CD4-positive, alpha-beta T cell treated with Interleukin-4 for 1 hour (primary cell): ENCODE measurements at places on chromosomes 6 and 20.
A peak's percentile ranks its signal among the peaks of the same experiment; 100 is the strongest.

DNA sequence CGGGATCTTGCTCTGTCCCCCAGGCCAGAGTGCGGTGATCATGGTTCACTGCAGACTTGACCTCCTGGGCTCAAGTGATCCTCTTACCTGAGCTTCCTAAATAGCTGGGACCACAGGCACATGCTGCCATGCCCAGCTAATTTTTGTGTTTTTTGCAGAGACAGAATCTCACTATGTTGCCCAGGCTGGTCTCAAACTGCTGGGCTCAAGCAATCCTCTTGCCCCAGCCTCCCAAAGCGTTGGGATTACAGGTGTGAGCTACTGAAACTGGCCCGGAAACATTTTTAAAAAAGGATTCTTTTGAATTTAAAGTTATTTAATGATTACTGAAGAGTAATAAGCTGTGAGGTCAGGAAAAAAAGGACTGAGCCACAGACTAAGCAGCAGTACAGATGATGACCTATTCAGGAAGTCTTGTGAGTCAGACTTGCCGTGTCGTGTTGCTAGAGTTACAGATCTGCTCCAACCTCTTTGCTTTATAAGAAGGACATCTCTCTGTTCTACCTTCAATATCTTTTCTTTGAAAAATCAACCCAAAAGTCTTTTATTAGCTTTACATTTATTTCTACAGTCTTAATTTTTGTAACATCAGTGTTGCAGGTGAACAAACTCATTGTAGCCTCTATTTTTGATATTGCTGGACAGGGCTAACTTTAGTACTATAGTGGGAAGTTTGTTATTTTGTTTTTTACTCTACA is 108.7 kb downstream of the NCOA3 start:
- DNase-seq = peak; percentile 45

DNA sequence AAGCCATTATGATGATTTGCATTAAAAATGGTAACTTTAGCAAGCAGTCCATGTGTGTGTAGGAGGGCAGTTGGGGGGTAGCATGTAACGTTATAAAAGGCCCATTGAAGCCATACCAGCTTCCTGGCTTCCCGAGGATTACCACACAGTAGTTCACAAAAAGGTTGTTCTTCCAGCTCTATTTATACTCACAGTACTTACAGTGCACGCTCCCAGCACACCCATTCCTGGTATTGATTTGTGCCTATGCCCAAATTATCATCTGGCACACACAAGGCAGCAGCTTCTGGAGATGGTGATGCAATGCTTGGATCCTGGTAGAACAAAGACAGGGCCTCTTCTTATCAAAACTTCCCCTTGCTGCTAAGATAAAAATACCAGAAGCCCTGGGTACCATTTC is 436.8 kb downstream of the HAO1 start:
- no peak for DNase-seq

DNA sequence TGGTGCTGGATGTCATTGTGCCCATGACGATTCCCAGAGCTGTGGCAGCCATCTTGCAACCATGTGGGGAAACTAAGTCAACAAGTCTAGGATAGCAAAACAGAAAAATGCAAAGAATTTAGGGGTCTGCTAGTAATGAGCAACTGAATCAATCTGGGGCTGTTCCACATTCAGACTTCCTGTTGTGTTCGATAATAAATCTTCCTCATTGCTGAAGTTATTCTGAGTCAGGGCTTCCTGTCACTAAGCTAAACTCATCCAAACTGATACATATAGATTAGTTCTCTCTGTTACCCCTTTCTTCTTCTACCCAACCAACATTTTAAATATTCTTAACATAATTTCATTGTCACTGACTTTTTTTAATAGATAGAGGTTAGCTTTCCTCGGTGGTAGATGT is 205.9 kb downstream of the HACE1 start:
- DNase-seq = no peak

- no peak for DNase-seq
Observed at GRCh38 chr20:41392295-41392694, 25.7 kb upstream of the EMILIN3 start.

GRCh38 chr6:162751211-162751859 is 23.6 kb downstream of the PACRG start:
- DNase-seq = no peak

- peak; percentile 67 for DNase-seq
Observed at GRCh38 chr20:45933266-45934045, 1.0 kb upstream of the PCIF1 start.

- DNase-seq = no peak
Observed at GRCh38 chr20:13101706-13102105, 92.9 kb downstream of the SPTLC3 start.

DNA sequence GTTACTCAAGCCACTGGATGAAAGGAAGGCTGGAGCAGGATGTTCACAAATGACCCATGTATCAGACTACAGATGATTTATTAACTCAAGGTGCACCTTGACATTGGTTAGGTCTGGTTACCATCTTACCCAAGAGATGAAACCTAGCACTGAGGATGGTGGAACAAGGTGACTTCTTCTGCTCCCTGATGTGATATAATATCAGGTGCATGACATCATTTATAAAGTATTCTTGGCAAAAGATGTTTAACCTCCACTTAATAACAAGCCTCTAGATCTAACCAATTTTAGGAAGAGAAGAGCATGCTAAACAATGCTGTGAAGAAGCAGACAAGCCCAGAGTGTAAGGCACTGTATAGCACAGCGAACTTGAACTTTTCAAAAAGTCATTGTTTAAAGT is 100.9 kb downstream of the FYN start:
- DNase-seq = no peak

GRCh38 chr6:6220718-6221117 is 99.7 kb downstream of the F13A1 start:
- no peak for DNase-seq

DNA sequence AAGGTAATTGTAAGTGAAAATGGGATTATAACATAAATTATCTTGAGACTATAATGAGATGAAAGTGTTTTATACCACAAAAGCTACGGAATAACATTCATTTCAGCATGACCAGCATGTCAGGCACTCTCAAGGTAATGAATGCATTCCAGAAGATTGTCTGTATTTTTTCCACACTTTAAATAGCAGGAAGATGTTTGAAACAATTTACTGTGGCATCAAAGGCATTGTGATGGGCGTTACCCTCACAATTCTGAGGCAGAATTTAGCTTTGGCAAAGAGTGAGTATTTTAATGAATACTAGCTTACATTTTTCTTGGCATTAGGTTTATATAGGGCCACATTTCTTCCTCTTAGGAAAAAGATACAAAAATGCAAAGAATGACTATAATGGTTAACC is 627.2 kb downstream of the BCKDHB start:
- DNase-seq = no peak

GRCh38 chr6:35973670-35974222 is 50.7 kb downstream of the SLC26A8 start:
- DNase-seq = no peak

DNA sequence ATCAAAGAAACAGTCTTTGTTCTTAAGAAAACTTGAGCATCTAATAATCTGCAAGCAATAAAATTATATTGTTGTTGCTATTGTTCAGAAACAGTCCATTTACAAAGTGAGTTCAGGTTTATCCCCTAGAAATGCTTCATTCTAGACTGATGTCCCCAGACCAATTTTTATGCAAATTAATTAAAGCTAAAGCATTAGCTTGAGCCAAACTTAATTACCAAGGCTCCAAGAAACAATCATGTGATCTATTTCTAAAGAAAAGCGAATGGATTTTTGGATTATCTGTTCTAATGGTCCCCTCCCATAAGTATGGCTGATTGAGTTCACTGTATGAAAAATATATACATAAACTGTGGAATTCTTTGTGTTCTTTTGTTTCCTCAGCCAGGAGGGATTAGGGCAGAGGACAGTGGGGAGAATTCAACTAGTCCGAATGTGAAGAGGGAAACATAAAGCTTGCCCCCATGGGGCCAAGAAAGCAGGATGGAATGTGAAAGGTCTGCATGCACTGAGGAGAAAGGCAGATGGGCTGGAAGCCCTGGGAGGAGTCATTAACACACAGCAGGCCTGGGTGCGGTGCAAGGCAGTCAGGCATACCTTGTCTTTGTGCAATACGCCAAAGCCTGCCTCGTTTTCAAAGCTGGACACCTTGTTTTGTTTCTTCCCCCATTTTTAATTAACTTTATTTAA is 597.1 kb downstream of the KIF16B start:
- DNase-seq = no peak

- DNase-seq = peak; percentile 44
Observed at GRCh38 chr6:87066449-87067333, 28.2 kb downstream of the CGA start.

DNA sequence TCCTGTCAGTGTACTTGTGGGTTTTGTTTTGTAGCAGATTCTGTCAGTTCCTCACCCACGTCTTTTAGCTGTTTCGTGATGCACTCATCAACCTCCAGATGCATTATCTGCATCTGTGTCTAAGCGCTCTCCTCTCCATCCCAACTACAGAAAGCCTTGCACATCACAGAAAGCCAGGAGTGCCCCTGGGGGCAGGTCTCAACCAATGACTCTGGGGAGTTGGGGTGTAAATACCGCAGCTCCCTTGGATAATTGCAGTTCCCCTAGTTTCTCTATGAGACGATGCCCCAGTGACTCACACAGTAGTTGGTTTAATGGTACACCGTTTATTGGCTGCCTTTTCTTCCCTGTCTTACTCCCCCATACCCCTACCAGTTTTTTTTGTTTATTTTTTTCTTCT is 158.1 kb downstream of the SOX4 start:
- DNase-seq = no peak

GRCh38 chr6:34865107-34865506 is 22.7 kb downstream of the TAF11 start:
- no peak for DNase-seq

DNA sequence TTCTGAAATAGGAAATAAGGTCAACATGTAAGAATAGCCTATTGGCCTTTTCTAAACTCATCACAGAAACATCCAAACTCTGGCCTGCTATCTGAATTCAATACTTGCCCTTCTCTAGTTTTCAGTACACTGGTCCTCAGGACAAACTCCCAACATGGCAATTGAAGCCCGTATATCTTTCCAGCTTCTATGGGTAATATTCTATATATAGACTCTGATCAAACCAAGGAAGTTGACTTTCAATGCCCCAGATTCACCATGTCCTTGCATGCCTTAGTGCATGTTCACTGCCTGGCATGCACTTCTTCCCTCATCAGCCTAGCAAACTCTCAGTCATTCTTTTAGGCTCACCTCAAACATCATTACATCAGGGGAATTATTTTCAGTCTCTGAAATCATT is 73.2 kb downstream of the RSPO3 start:
- DNase-seq = no peak
